Central memory CD4-positive, alpha-beta T cell (primary cell): ENCODE measurements at places on chromosomes 3 and 15.

GRCh38 chr15:52295421-52296001 lies at the start of gene MYO5C:
Gene MYO5C, minus strand, starts transcription at chr15:52295804. Its CDS starts 168 bp downstream, at chr15:52295636.
- no peak for DNase-seq

DNA sequence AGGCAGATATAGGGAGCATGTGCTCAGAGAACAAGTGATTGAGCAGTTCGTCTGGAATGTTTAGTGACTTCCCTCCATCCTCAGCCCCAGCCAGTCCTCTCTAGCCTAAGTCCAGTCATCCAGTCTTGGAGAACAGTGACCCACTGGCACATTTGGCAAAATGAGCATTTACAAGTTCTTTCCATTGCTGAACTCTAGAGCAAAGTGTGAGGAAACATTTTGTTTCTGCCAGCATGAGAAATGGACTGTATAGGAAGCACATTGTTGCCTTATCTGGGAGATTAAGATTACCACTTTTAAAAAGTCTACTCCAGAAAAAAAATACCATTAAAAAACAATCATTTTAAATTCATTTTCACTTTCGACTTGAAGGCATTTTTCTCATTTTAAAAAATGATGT lies 353.6 kb downstream of the SHQ1 start:
- DNase-seq, result no peak

DNA sequence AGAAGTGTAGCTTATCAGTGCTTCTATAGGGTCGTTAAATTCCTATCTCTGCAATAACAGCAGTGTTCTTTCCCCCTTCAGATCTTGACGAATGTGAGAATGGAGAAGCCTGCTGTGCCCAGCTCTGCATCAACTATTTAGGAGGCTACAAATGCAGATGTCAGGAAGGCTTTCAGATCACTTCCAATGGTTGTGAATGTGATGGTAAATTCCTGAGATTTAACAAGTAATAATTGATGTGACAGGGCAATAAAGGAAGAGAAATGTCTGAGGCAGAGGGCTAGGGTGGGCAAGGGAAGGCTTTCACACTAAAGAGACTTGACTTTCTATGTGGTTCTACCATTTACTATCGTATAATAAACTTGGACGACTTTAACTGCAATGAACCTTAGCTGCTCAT lies 711.7 kb upstream of the GOLIM4 start:
- DNase-seq, result no peak

- DNase-seq, result no peak
Measured at GRCh38 chr15:79967298-79968182, 3.5 kb downstream of the BCL2A1 start.

DNA sequence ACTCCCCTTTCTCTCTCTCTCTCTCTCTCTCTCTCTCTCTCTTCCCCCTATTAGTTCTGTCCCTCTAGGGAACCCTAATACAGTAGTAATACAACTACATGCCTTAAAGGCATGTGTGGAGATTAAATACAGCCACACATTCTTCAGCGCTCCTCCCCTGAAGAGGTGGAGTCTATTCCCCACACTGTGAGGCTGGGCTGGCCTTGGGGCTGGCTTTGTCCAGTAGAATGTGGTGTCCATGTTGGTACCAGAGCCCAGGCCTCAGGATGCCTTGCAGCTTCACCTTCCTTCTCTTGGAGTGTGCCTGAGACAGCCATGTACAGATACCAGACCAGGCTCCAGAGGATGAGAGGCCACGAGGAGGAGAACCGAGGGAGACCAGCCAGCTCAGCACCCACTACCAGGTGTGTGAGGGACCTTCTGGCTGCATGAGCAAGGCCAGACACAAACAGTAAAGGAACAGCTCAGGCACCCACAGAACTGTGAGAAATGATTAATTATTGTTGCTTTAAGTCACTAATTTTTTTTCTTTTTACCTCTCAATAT lies 10.7 kb downstream of the SLC6A20 start:
- DNase-seq, result no peak

DNA sequence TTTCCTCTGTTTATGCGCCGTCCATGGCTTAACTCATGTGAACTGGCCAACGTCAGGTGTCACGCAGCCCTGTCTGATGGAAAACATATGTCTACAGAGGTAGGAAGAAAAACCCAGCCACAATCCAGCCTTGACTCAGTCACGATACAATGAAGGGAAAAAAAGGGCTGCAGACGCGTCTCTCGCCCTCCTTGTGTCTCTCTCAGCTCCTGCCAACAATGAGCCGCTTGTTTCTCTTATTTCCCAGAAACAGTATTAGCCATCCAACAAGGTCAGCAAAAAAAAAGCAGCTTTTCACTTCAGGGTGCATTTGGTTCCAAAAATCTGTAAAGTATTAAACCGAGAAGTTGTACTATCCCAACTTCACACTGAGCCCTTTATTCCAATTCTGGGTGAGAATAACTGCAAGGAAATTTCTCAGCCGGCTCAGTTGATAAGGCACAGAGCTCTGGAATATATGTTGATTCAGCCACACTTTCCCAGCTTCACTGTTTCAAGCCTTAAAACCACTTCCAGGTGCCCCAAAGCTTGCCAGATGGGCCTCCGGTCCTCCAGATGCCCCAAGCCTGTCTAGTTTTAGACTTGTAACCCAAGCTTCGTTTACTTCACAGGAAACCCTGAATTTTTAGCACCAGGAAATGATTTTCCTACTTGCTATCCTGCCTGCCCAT lies 79.4 kb downstream of the TM4SF4 start:
- no peak for DNase-seq

- DNase-seq, result no peak
Measured at GRCh38 chr3:104367000-104367399, 999.7 kb upstream of the ALCAM start.

DNA sequence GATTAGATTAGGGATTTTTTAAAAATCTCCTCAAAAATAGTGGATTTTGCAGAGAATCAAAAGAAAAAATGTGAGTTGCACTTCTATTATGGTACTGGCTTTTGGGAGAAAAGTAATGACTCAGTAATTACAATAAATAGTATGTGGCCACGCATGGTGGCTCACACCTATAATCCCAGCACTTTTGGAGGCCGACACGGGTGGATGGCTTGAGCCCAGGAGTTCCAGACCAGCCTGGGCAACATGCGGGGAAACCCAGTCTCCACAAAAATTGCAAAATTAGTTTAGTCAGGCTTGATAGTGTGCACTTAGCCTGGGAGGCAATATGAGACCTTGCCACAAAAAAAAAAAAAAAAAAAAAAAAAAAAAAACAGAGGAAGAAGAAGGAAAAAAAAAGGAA lies 1098.2 kb downstream of the ZPLD1 start:
- DNase-seq, result no peak

GRCh38 chr3:38267662-38268061 lies 2.0 kb downstream of the SLC22A13 start:
- DNase-seq, result no peak
